ENCODE measurements at places on chromosomes 2 and 18.
A peak's percentile ranks its signal among the peaks of the same experiment; 100 is the strongest.

DNA sequence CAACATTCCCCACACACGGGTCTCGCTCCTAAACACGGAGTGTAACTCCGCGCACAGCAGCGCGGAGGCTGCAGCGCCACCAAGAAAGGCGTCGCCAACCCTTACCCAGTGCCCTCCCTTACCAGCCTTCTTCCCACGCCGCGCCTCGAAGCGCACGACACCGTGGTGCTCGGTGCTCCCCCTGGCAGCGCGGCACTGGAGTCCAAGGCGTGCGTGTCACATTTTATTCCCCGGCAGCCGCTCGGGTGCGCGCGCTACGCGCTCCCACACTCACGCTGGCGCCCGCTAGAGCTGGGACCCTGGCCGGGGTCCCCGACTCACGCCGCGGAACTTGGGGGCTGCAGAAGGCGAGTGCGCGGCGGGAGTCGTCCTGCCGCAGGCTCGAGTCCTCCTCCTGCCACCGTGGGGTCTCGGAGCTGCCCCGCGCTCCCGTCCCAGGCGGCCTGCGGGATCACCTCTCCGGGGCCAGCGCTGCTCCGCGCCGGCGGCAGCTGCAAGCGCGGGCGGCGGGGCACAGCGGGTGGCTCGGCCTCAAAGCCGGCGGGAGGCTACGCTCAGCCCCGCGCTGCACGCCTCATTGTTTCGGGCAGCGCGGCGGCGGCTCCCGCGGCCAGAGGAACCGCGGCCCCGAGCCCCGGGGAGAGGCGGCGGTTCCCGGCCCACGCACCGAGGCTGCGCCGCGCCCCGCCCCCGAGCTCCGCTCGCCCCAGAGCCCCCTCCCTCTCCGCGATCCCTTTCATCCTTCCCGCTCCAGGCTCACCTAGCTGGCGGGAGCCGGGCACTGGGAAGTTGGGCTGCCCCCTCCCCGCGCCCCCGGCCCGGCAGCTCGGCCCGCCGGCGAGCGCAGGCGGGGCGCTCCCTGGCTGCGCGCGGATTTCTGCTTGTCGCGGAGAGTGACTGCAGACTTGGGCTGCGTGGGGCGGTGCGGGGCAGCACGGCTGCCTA, at the start of gene ST6GAL2:
TSS of gene ST6GAL2 (minus strand) at position 197 of the 945 bp plus-strand sequence. CDS start 42,190 bp downstream, outside the sequence.
- DNase-seq, result no peak

DNA sequence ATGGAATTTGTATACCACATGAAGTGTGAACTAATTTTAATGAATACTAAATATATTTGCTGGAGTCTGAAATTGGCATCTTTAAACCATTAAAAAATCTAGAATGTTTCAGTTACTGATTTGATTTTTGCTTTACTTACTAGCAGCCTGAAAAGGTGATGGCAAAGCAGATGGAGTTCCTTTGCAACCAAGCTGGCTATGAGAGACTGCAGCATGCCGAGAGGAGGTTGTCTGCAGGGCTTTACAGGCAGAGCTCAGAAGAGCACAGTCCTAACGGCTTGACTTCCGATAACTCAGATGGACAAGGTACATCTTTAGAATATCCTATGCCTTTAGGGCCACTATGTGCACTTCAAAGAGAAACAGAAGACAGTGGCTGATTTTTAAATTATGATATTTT, 36.5 kb downstream of the NAB1 start:
- DNase-seq, result no peak

DNA sequence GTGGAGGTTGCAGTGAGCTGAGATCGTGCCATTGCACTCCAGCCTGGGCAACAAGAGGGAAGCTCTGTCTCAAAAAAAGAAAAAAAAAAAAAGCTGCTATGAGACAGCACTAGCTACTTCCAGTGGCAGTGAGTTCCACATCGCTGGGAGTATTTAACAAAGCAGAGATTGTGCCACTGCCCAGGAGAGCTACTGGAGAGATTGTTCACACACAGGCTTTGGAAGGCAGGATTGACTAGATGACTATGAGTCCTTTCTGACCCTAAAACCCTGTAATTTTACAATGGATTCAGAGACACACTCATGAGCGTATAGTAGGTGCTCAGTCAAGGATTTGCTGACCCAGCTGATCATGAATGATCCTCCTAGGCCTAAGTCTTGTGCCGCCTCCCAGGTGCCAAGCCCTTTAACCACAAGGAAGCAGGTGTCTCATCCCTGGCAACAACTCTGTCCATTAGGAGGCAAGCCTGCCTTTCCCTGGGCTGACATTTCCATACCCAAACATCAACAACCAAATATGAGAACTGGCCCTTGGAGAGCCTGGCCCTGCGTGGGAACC, 45.0 kb upstream of the ODC1 start:
- DNase-seq, result no peak

- no peak for DNase-seq
Measured at GRCh38 chr2:191933307-191934105, 86.6 kb upstream of the CAVIN2 start.

DNA sequence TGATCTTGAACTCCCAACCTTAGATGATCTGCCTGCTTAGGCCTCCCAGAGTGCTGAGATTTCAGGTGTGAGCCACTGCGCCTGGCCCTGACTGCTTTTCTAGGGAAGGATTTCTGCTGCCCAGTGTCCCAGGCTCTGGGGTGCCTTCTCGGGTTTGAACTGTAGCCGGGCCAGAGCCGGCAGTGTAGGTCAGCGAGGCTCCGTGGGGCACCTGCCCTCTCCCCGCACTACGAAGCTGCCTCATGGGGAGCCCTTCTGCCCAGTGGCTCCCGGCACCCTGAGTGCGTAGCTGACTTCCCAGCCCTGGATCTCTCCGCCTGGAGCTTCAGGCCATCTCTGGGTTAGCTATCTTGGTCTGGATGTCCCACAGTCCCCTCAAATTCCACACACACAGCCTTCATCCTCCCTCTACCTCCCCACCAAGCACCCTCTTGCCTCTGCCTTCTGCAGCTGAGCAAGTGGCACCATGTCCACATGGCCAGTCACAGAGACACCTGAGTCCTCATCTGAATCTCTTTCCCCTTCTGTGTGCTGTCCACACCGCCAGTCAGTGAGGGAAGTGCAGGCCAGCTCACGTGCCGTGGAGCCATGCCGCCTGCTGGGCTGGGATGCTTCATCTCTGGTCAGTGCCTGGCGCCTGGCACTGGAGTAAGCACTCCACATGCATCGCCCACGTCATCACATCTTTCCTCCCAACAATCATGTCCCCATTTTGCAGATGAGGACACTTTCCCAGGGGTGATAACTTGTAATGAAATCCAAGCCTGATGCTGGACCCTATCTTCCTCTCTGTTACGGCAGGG, 69.2 kb downstream of the EDAR start:
- peak; percentile 17 for DNase-seq
